ENCODE measurements at places on chromosomes 6 and 20.

GRCh38 chr20:7714549-7714948, 225.7 kb downstream of the HAO1 start:
- no peak for DNase-seq

DNA sequence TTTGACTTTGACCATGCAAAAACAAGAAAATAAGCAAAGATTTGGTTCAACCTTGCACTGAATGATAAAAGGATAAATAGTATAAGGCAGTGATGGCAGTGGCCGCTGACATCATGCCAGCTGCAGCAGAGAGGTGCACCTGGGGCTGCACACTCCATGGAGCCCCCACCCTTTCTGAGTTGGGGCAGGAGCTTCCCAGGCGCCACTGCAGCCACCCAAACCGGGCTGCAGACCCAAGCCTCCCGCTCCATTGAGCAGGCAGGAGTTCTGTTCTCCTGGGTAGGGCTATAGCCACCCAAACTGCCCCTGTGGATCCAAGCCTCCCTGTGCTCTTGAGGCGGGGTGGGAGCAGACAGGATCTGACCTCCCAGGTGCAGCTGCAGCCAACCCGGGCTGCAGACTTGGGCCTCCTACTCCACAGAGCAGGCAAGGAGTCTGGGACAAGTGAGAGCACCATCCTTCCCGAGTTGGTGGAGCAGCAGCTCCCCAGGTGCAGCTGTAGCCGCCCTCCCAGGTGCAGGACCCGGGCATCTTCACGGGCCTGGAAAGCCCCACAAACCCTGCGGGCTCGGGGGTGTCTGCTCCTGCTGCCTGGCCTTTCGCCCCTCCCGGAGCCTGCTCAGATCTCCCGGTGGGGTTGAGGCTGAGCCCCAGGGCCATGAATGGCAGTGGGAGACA, 537.9 kb downstream of the TENT5A start:
- DNase-seq = no peak

- no peak for DNase-seq
These were observed 107.5 kb downstream of the ERMARD start for GRCh38 chr6:169858935-169859351.

DNA sequence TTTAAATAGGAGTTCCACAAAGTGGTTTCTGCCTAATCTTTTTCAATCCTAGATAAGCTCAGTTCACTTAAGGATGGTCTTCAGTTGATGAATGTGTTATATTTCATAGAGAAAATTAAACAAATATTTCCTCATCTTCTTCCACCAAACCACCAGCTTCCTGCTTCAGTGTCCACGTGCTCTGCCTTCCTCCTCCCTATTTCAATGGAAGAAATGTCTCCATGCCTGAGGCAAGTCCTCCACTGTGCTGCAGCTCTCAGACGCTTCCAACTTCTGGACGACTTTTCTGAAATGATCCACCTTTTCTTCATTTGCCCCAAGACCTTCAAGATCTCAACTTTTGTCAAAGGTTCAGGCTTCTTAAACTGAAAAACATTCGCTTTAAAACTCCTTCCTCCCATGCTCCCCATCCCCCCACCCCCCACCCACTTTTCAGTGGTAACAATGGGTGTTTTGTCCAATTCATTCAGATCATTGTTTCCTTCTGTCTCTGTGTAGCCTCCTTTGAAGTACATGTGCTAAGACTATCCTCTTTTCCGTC, 25.3 kb upstream of the FABP7 start:
- no peak for DNase-seq

GRCh38 chr6:114267897-114268296, 74.9 kb downstream of the HS3ST5 start:
- no peak for DNase-seq

- DNase-seq = no peak
These were observed 114.6 kb downstream of the DLL1 start for GRCh38 chr6:170176136-170176897.

DNA sequence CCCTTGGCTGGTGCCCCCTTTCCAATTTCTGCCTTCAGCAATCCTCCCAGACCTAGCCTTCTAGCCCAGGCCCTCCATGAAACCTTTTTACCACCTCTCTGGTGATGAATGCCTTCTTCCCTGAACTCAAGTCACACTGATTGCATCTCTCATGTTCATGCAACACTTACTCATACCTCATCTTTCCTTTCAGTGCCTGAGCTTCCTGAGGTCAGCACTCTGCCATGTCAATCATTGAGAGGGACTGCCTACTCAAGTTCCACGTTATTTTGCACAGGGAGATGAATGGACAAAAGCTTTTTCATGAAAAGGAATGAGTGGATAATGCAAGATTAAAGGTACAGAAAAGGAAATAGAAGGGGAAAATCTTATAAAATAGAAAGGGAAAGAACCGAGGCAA, 60.1 kb upstream of the PLEKHG1 start:
- no peak for DNase-seq

- no peak for DNase-seq
These were observed 90.7 kb downstream of the CD24 start for GRCh38 chr6:106883808-106884262.

DNA sequence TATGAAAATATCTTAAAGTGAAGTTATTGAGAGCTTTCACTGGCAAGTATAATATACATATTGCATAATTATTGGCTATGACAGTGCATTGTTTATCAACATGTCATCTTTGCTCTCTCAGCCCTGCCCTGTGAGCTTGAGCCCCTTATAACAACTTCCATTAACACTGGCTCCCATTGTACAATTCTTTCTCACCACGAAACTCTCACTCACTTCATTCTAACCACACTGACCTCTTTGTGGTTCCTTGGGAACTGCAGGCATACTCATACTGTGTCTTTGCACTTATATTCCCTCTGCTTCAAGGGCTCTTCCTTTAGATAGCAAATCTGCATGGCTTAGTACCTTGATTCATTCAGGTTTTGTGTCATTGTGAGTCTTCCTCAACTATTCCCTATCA, 411.8 kb downstream of the CDKAL1 start:
- no peak for DNase-seq

DNA sequence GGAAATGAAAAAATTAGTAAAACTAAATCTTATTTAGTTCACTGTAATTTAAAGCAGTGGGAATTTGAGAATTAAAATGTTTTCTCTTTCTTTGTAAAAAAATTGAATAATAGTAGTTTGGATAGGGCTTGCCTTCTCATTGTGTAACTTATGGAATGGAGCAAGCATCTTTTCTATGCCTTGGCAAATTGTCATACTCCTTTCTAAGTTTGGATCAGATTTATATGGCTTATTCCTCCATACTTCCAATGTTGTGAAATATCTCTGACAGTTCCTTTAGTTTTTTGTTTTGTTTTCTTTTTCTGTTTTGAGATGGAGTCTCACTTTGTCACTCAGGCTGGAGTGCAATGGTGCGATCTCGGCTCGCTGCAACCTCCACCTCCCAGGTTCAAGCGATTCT, 176.4 kb downstream of the SAMD5 start:
- DNase-seq = no peak
